A549 treated with CpdA at 1 μM for 4 hours (cell line): ENCODE measurements at places on chromosomes 1 and 21. TPM values are rescaled to one million over a fixed set of nuclear protein-coding genes. Genes with fewer than 3 reads are reported as not detected.

LCE6A gene
- total RNA-seq, result not detected in 5 replicates

FCMR gene
- 3.9 to 6.6 TPM (median 3.9 TPM) in 5 replicates for total RNA-seq

CCDC30 gene
- total RNA-seq, result 0.21 to 0.92 TPM (median 0.65 TPM) in 5 replicates

SETD4 gene
- total RNA-seq, result 9.7 to 12.7 TPM (median 10.5 TPM) in 5 replicates

SPATA17 gene
- total RNA-seq, result 1.8 to 3.2 TPM (median 2.6 TPM) in 5 replicates

COL11A1 gene
- total RNA-seq, result 1.6 to 4.4 TPM (median 2.8 TPM) in 5 replicates

ATXN7L2 gene
- 1.7 to 2.8 TPM (median 2.6 TPM) in 5 replicates for total RNA-seq

CD34 gene
- total RNA-seq, result 0.01 TPM in 1 of 5 replicates, not detected in the others
